Activated CD4-positive, alpha-beta T cell treated with anti-CD3 and anti-CD28 coated beads for 24 hours (primary cell): ENCODE measurements at places on chromosomes 3 and 15.

- no peak for DNase-seq
These were observed 39.0 kb upstream of the BLM start for GRCh38 chr15:90677807-90678790.

GRCh38 chr15:60396560-60396957 lies 1.2 kb downstream of the ANXA2 start:
- DNase-seq = no peak

GRCh38 chr3:156518726-156519125 lies 36.2 kb downstream of the SSR3 start:
- no peak for DNase-seq

DNA sequence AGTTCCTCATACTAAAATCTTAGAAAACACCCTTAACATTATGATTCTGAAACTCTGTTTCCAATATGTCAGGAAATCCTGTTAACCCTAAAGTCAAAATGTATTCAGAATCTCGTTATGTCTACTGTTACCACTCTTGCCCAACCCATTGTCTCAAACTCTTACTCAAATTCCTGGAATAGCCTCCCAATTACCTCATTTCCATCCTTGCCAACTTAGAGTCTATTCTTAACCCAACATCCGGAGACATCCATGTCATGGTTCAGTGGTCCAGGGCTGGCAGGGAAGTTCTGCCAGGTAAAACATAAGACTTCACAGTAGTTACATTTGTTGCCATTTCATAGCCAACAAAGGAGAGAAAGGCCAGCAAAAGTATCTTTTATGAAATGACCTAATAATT lies 593.9 kb downstream of the PYDC2 start:
- no peak for DNase-seq

DNA sequence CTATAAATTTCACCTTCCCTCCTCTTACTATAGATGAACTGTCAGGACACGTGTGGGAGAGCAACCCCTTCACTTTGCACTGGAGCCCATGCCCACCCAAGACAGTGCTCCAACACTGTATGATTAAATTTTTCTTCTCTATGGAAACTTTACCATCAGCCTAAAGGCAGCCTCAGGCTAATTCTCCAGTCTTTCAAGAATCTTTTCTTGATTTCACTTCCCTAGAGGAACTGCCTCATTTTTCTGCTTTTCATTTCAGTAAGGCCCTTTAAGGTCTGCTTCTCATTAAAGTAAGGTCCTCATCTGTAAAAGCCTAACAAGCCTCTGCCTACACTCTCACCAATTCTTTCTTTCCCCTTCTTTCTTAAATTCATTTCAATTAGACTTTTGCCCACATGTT lies 137.3 kb downstream of the KCNMB2 start:
- no peak for DNase-seq

- no peak for DNase-seq
These were observed 13.8 kb downstream of the XCR1 start for GRCh38 chr3:46013316-46014094.

DNA sequence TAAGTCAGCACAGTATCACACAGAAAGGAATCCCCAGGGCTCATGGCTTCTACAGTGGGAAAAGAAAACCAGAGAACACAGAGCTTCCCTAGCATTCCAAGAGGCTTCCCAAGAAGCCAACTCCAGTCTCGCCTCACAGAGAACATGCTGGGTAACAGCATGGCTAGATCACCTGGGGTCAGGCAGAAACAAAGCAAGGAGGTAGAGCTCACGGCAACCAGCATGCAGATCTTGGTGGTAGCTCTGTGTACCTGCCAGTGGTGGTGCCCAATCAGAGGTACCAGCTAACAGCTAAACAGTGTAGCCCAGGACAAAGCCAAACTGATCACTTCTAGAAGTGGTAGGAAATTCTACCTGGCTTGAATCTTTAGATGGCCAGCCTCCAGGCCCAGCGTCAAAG lies 31.3 kb downstream of the POLQ start:
- DNase-seq = no peak

DNA sequence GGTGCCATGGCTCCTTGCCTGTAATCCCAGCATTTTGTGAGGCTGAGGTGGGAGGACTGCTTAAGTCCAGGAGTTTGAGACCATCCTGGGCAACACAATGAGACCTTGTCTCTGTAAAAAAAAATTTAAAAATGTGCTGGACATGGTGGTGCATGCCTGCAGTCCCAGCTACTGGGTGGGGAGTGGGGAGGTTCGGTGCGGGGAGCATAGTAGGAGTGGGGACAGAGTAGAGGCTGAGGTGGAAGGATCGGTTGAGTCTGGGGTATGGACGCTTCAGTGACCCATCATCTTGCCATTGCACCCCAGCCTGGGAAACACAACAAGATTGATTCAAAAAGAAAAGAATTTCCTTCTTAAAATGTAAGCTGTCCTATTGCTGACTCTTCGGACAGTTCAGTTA lies 1490.0 kb upstream of the GBE1 start:
- DNase-seq = no peak
